NCI-H524 treated with DMSO at 0.1 percent for 48 hours (cell line): ENCODE measurements at places on chromosomes 11 and 22.

DNA sequence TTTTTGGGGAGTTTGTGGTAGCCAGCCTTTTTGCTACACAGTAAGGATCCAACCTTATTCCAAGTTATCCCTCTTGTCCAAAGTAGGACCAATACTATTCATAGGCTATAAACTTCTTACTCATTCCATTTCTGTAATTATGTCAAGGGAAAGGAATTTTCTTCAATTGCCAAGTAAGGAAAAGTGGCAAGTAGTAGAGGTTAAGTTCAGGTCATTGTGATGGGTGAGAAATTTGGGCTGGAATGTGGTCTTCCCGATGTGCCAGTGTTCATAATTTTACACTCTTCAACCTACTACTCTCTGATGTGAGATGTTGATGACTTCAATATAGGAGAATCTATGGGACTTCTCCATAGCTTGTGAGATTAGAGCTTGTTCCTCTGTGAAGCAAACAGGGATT, 648.8 kb downstream of the METTL15 start:
- DNase-seq: no peak

- no peak for DNase-seq
Observed at GRCh38 chr11:35826949-35827348, 116.9 kb upstream of the LDLRAD3 start.

DNA sequence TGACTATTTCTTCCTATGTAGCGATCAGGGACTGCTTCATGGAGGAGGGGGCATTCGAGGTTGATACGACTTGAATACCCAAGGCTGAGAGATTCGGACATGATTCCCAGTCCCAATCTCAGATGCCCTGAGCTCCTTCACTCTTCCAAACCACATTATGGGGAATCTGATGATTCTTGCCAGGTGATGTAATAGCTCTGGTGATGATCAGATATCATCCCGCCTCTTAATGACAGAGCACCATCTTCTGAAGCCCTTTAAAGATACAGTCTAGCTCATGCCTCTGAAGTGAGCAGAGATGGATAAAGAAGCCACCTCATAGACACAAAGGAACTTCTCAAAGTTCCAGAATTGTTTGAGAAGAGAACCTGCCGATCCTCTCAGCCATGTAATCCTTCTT, 8.9 kb upstream of the CLMP start:
- no peak for DNase-seq

DNA sequence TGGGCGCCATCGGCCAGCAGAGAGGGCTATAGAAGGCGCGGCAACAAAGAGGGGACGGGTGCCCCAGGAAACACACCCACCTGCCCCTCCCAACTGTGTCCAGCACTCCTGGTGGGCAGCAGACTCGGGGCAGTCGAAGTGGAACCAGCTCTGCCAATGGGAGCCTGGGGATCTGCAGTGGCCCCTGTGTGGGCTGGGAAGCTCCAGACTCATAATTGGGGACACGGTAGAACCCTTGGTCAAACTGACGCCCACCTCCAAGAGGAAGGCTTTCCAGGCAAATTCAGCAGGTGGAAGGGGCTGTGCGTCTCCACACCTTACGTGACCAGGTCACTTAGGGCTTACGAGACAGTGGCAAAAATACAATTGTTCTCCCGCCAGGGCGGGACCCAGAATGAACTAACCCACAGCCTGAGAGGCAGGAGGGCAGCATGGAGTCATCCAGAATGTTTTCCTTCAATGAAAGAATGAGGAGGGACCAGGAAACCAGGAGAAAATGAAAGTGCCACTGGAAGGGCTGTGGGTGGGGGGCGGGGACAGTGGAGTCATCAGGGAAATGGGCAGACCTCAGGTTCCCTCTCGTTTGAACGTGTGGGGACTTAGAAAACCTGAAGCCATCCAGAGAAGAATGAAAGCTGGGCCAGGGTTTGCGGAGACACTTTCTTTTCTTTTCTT, 53.2 kb upstream of the SHANK2 start:
- no peak for DNase-seq

GRCh38 chr11:19218216-19218615, 16.4 kb upstream of the CSRP3 start:
- DNase-seq: no peak

- no peak for DNase-seq
Observed at GRCh38 chr11:110530900-110531741, 101.4 kb downstream of the FDX1 start.

DNA sequence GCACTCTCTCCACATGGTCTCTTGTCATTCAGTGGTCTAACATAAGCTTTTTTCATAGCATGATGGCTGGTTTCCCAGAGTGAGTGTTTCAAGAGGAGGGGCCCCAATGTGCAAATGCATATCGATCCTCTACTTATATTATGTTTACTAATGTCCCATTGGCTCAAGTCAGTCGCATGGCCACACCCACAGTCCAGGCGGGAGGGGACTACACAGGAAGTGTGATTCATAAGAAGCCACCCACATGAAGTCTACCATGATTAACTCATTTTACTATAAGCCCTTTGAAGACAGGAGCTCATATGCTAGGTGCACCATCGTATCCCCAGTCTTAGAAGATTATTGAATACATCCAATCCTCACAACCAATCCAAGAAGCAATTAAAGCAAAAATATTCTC, 89.5 kb upstream of the ISX start:
- DNase-seq: no peak

DNA sequence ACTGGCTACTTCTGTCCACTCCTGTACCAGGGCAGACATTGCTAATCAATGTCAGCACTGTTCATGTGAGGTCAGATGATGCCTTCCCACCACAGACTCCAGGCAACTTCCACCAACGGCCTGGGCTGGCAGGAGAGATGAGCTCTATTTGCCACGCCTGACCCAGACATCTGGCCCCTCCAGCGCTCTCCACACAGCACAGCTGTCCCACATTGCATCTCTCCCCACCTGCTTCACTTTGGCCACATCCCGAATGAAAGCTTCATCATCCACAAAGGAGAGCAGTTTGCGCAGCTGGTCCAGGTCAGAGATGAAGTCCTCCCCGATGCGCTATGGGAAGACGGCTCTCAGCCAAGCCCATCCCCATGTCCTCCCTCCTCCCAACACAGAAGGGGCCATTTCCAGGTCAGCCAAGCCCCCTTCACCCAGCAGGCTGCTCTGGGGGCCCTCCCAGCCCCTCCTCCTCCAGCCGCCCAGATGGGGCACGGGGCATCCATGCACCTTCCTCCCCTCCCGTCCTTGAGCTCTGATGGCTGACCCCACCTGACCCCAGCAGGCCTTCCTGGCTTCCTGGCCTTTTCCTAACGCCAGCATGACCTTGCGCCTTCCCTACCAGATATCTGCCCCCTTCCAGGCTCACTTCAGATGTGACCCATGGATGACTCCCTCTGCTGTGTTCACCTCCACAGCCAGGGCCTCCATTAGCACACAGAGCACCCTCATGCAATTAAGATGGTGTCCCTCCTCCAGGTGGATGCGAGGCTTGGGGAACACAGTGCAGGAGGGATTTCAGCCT, 7.4 kb downstream of the PYGM start:
- peak; percentile 35 for DNase-seq

DNA sequence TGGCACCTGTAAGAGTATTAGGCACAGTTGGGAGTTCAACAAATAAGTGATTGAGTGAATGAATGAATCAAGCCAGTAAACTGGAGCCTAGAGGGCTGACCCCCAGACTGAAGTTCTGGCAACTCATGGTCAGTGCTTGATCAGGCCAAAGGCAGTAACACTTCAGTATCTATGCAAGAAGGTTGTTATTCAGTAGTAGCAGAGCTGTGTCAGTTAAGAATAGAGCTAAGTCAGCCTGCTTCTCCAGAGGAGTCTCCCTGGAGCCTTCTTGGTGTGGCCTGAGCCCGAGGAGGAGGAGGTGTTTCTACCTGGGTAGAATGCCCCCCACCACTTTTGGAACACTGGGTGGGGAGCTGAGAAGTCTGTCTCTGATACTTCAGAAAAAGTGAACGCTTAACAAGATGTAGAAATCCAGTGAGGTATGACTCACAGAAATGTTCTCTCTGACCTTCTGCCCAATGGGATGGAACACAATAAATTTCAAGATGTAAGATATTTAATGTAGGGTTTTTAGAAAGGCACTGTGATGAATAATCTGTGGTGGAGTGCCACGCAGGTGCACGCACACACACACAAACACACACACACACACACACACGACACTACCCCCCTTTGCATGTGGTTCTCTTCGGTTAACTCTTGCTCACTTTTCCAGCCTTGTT, 219.9 kb downstream of the HIPK3 start:
- no peak for DNase-seq

DNA sequence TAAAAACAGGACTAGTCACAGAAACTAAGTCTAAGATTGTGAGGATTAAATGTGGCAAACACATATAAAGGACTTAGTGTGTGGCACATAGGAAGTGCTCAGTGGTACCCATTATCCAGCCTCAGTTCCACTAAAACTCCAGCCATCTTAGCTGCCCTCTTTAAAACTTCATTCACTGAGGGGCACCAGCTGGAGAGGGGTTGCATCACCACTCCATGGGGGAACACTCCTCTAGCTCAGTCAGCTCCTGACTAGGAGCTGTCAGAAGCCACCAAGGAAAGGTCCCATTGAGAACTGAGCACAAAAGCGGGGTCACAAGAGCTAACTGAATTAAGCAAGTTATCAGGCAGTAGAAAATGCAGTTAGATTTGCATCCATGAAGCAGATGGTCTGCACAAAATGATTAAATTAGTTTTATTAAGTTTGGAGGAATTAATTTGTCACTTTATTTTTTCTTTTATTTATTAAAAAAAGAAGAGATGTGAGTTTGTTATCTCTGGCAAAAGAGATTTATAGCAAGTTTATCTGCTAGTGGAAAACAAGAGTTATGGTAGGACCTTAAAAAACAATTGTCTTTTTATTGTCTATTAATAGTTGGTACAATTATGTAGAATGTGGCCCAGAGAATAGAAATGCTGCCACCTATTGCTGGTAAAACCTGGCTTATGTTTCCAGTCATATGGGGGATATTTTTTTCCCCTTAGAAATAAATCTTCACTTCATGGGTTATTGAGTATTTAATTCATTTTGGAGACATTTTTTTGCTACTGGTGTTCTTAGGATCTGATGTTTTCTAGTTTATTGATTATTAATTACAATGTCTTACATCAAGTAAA, 95.7 kb downstream of the NAV2 start:
- DNase-seq: no peak

DNA sequence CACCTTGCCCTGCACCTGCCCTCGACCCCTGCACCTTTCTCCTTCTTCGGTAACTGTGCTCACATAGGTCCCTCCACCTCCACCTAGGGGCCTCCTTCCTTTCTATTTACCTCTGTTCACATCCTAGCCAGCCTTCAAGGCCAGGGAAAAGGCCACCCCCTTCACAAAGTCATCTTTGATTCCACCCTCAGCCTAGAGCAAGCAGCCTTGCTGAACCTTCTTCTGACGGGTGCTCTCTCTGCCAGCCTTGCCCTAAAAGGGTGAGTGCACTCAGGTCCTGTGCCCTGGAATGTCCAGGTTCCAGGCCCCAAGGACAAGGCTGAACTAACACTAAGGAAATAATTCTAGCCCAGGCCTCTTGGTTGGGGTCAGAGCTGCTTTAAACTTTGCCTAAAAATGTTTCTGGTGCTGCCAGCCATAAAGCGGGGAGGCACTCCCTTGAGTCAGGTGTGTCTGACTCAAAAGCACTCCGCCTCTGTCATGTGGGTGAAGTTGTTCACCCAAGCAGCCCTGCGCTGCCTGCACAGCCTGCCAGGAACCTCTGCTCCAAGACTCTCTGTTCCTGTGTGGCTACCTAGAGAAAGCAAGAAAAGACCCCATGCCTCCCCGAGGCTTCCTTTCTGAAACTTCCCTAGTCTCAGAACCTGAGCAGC, 9.2 kb upstream of the FAM83F start:
- DNase-seq: no peak

GRCh38 chr11:8706673-8707432, 24.3 kb downstream of the RPL27A start:
- DNase-seq: no peak

DNA sequence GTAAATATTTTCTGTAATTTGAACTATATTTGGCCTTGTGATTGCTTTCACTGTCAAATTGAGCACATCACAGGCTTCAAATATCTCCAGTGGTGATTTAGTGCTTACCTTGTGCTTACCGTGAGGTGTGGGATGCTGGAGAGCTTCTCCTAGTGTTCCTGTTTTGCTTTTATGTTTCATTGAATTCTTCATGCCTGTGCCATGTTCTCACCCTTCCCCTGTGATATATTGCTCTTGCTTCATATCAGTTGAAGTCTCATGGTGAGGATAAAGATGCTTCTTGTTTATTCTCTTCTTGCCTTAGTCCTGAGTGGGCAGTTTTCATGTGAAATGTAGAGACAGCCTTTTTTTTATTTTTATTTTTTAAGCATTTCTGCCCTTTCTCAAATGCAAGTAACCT, 198.0 kb upstream of the PDGFD start:
- DNase-seq: no peak

- no peak for DNase-seq
Observed at GRCh38 chr11:46469926-46470325, 78.3 kb upstream of the CHRM4 start.

- DNase-seq: no peak
Observed at GRCh38 chr11:103091064-103091800, 728 bp downstream of the DCUN1D5 start.

- DNase-seq: no peak
Observed at GRCh38 chr11:14544611-14545010, 24.4 kb upstream of the PSMA1 start.

GRCh38 chr11:88806410-88806809, 259.4 kb downstream of the GRM5 start:
- DNase-seq: no peak

GRCh38 chr22:47345025-47345424, 582.6 kb downstream of the TBC1D22A start:
- DNase-seq: no peak

GRCh38 chr11:59254286-59254685, 41.6 kb upstream of the MPEG1 start:
- no peak for DNase-seq

DNA sequence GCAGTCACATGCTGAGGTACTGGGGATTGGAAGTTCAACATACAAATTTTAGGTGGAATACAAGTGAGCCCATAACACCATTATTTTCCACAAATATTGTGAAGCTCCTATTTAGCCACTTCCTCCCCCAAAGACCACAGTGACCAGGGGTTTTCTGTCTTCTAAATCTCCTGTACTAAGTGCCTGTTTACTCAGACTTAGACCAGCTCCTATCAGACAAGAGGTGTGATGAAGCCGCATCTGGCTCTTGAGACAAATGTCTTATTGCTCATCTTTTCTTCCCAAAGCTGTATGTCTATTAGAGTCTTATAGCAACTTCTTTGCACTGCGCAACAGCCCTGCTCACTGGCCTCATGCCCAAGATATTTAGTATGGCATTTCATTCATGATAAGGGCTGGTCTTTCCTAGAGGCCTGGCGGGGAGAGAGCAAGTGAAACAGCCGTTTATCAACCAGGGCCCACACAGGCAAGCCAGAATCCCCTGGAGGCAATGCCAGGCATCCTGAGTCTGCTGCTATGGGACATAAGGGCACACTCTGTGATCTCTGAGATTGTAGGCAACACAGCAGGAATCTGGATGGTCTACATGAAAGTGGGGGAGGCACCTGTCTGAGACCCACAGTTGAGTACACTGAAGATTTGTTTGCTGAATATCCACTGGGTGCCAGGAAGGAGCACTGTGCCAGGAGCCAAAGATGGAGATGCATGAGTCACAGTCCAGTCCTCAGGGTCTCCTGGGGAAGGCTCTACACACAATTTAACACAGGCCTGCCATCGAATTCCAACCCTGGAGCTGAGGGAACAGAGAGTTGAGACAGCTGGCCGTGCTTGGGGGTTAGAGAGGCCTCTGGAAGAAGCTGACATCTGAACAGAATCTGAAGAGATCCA, 78.5 kb upstream of the NCAM1 start:
- no peak for DNase-seq

- no peak for DNase-seq
Observed at GRCh38 chr11:42311514-42311913, 852.1 kb upstream of the LRRC4C start.
